ENCODE measurements at places on chromosomes 12 and 14.
A peak's percentile ranks its signal among the peaks of the same experiment; 100 is the strongest.

- no peak for DNase-seq
These were observed 119.1 kb downstream of the PLXNC1 start for GRCh38 chr12:94267537-94267872.

- DNase-seq = peak; percentile 65
These were observed 43.8 kb upstream of the NR2C1 start for GRCh38 chr12:95117178-95117599.

DNA sequence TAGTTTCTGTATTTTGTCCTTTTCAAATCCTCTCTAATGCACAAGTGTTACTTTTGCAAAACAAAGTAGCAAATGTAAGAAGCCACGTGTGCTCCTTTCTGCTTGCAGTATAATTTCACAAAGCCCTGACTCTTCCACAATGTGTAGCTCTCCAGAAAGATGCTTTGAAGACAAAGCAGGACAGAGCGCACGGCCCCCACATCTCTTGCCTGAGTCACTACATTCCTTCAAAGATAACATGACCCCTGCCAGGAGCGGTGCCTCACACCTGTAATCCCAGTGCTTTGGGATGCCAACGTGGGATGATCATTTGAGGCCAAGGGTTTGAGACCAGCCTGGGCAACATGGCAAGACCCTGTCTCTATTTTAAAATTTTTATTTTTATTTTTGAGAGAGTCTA, 40.5 kb downstream of the JAG2 start:
- no peak for DNase-seq

GRCh38 chr14:58055497-58056010, 96.5 kb downstream of the ARMH4 start:
- no peak for DNase-seq

- DNase-seq = no peak
These were observed 77.2 kb upstream of the DCD start for GRCh38 chr12:54725233-54725843.

DNA sequence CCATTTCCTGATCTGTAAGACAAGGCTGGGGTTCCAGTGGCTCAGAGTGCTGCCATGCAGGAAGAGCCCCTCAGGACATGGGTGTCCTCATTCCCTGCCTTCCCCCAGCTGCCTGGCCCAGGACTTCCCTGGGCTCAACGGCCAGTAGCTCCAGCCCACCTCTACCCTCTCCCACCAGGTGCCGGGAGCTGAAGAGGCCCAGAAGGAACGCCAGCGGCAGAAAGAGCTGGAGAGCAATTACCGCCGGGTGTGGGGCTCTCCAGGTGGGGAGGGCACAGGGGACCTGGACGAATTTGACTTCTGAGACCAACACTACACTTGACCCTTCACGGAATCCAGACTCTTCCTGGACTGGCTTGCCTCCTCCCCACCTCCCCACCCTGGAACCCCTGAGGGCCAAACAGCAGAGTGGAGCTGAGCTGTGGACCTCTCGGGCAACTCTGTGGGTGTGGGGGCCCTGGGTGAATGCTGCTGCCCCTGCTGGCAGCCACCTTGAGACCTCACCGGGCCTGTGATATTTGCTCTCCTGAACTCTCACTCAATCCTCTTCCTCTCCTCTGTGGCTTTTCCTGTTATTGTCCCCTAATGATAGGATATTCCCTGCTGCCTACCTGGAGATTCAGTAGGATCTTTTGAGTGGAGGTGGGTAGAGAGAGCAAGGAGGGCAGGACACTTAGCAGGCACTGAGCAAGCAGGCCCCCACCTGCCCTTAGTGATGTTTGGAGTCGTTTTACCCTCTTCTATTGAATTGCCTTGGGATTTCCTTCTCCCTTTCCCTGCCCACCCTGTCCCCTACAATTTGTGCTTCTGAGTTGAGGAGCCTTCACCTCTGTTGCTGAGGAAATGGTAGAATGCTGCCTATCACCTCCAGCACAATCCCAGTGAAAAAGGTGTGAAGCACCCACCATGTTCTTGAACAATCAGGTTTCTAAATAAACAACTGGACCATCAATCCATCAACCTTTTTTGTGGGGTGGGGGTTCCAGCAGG, 17.6 kb downstream of the AGAP2 start:
- DNase-seq = no peak

DNA sequence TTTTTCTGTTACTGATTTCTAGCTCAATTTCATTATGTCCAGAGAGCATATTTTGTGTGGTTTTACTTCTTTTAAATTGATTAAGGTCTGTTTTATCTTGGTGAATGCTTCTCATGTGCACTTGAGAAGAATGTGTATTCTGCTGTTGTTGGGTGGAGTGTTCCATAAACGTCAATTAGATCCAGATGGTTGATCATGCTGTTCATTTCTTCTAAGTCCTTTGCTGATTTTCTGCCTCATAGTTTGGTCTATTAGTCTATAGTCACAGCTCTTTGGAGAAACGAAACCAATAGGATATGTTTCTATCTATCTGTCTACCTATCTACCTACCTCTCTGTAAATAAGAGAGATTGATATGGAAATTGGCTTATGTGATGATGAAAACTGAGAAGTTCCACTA, 17.1 kb upstream of the ADGRD1 start:
- DNase-seq = no peak

GRCh38 chr14:102471921-102472790, 37.4 kb downstream of the ANKRD9 start:
- no peak for DNase-seq
